ENCODE measurements at places on chromosomes 16 and 17. TPM values are rescaled to one million over a fixed set of nuclear protein-coding genes. Genes with fewer than 3 reads are reported as not detected.

GRCh38 chr17:787641-788221 is 5.6 kb downstream of the MRM3 start:
- no peak for DNase-seq

DNA sequence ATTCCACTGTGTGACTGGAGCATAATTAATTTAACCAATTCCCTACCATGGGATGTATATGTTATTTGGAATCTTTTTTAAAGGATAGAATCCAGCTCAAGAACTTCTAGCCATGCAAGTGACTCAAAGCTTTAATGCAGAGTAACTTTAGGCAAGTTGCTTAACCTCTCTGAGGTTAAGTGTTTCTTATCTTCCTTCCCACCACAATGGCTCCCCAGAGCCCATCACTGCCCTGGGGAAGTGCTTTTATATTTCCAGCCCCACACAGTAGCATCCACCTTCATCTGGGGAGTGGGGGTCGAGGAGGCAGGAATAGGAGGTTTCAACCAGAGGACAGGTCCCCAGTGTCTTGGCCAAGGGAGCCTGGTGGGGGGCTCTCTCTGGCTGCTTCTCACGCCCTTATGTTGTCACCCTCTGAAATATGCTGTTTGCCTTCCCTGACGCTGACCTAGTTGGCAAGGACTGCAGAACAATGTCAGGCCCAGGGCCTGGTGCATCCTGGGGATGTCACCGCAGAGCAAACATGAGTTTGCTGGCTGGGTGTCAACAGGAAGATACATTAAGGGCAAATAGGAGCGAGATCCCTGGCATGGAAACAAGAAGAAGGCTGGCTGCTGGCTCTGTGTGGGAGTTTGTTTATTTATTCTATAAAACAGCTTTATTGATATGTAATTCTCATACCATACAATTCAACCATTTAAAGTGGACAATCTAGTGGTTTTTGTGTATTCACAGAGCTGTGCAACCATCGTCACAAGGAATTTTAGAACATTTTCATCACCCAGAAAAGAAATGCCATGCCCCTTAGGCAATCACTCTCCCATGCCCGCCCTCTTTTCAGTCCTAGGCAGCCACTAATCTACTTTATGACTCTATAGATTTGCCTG is 46.6 kb upstream of the WSB1 start:
- DNase-seq, result peak; percentile 96

Gene PRAC2
- not detected for total RNA-seq

Gene CCL22
- 0.35 TPM for total RNA-seq

Gene RNU2-1
- 4,274 TPM for total RNA-seq

Gene ZNF594
- 14.0 TPM for total RNA-seq
